ENCODE measurements at places on chromosomes 13 and 19.

DNA sequence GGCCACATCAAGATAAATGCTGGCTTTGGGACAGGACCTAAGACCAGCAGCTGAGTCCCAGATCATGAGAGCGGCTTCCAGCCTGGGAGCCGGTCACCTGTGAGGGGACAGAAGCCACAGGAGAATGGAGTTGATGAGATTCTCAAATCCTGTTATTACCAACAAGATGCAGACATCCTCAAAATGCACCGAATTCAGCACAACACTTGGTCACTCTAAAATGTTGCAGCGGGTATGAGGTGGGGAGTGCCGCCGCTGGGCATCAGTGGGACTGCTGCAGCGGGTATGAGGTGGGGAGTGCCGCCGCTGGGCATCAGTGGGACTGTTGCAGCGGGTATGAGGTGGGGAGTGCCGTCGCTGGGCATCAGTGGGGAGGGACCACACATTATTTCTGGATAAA lies 21.2 kb downstream of the RANBP3 start:
- no peak for DNase-seq

DNA sequence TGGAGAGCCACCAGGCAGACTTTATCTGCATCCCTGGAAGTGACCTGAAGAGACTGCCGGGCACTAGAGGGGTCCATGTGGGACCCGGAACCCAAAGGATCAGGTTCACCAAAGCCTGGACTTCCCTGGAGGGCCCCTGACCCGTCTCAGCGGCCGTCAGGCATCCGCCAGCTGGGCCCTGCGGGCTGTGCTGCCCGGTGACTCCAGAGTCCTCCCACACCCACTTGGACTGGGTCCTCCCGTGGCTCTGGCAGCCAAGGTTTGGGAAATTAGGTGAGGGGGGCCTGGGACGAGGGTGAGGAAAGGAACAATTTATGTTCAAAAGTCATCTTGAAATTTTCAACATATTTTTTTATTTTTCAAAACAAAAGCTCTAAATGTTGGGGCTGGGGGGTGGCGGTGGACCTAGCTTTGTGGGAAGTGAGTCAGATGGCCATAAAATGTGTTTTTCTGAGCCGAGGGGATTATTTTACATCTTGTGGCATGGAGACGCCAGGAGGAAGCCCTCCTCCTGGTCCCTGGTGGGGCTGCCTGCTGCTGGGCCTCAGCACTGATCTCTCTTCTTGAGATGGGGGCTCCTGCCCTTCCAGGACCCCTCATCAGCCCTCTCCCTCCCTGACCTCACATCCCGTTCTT lies 20.2 kb downstream of the CEBPA start:
- DNase-seq, result no peak

DNA sequence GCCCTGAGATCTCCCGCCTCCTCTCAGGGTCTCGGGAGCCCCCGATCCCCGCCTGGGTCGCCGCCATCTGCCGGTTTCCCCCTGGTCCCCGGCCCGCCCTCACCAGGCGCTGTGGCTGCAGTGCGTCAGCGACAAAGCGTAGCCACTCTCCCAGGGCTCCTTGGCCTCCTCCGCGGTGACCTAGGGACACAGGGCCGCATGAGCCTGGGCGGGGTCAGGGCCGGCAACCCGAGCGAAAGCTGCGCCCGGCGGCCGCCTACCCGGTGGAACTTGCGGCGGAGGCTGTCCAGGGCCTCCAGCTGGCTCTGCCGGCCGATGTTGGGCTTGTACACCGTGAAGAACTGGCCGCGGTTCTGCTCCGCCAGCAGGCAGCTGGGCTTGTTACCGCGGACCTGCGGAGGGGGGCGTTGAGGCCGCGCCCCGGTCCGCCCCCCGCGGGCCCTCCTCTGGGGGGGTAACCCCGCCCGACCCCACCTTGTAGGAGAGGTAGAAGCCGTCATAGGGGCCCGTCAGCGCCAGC lies 5.3 kb downstream of the GPX4 start:
- no peak for DNase-seq

GRCh38 chr13:35891507-35892441 lies 239.4 kb downstream of the DCLK1 start:
- peak; percentile 25 for DNase-seq

Measured in HS-5 (cell line).